ENCODE measurements at places on chromosomes 11 and 22.

GRCh38 chr22:42544686-42545085, 9.1 kb upstream of the SERHL2 start:
- no peak for DNase-seq

DNA sequence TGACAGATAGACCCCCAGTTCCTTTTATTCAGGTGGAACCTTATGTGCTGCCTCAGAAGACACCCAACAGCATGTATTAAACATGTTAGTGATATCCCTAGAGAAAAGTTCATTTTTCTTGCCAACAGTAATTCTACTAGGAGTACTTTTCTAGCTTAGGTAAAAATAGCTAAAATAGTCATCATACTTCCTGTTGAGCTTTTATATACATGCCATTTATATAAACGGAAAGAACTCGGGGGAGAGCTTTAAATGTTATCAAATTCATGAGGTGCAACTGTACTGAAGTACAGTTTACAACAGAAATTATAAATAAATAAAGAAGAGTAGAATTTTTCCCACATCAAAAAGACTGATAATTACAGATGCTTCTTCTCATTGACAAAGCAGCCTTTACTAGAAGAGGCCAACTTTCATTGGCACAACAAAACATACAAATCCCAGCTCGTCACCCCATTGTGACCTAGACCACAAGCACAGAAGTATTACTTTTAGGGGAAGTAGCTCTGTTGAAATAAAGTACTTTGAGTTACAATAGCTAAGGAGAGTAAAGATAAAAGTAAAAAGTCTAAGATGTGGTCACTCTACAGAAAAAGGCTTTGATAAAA, 59.1 kb upstream of the POU2AF2 start:
- DNase-seq: no peak

GRCh38 chr11:116808262-116809175, 14.6 kb downstream of the APOA4 start:
- DNase-seq: no peak

- peak; percentile 49 for DNase-seq
Observed at GRCh38 chr11:86291466-86292262, 10.4 kb upstream of the HIKESHI start.

DNA sequence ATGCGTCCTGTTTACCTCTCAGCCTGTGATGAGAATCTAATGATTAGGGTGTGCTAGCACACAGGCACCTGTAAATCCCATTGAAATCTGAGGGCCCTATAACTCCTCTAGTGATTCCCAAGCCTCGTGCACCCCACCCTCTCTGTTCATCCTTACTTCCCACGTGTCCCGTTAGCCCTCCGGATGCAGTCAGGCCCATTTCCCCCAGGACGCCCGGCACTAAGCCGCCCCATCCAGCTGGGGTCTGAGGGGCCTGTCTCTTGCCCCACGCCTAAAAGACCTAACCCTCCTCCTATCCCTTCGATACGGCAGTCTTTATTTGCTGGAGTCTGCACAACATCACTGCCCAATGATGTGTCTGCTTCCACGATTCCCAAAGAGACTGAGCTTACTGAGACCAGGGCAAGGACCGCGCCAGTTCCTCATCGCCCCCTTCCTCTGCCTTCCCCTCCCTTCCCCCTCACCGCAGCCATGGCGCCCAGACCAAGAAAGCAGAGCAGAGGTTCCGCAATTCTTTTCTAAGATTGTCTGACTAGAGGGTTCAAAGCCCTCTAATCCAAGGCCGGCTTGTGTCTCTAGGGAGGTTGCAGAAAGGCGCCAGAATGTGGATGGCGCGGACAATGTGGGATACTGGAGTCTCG, 1.1 kb upstream of the FADS2 start:
- DNase-seq: no peak

GRCh38 chr11:8101421-8101820, 20.4 kb downstream of the TUB start:
- DNase-seq: no peak

- no peak for DNase-seq
Observed at GRCh38 chr11:130778705-130779104, 137.6 kb downstream of the SNX19 start.

- DNase-seq: peak; percentile 80
Observed at GRCh38 chr11:27084518-27084917, 43.9 kb downstream of the BBOX1 start.

DNA sequence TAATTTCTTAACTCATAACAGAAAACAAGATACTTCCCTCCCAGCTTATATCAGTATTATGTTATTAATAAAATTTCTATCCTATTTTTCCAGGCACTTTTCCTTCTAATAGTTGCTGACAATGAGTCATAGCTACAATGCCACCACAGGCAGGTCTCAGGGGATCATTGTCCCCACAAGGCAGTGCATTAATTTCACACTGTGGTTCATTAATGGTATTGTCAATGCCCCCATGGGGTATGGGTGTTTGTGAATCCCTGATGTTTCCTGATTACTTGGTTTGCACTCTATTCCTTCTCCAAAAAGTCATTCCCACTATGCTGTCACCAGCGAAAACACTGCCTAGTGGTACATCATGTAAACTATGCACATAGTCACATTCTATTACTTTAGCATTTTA, 345.5 kb upstream of the CTSC start:
- DNase-seq: no peak

DNA sequence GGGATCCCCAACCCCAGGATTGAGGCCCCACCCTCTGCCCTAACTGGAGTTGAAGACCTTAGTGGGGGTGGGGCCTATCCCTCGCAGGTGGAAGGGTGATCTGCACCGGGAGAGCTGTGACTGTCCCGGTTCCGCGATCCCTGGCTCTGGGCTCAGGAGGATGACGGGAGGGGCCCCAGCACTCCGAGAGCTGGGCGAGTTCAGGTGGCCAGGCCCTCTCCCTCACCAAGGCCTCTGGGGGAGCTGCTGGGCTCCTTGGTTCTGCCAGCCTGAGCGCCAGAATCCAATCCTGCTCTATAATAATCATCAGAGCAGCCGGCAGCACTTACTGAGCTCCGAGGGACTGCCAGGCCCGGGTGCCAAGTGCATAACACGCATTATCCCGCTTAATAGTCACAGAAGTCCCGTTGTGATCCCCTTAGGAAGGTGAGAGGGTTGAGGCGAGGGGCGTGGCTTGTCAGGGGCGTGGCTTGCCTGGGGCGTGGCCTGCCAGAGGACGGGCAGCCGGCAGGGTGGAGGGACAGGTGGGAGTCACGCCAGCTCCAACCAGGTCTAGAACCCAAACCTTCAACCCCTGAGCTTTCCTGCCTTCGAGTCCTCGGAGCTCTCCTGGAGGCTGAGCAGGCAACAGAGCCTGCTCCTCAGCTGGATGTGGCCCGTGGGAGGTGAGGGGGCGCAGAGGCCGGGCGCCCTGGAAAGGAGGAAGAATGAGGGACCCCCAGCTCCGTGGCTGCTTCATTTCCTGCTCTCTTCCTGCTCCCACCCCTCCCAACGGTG, 7.3 kb upstream of the SYT7 start:
- no peak for DNase-seq

DNA sequence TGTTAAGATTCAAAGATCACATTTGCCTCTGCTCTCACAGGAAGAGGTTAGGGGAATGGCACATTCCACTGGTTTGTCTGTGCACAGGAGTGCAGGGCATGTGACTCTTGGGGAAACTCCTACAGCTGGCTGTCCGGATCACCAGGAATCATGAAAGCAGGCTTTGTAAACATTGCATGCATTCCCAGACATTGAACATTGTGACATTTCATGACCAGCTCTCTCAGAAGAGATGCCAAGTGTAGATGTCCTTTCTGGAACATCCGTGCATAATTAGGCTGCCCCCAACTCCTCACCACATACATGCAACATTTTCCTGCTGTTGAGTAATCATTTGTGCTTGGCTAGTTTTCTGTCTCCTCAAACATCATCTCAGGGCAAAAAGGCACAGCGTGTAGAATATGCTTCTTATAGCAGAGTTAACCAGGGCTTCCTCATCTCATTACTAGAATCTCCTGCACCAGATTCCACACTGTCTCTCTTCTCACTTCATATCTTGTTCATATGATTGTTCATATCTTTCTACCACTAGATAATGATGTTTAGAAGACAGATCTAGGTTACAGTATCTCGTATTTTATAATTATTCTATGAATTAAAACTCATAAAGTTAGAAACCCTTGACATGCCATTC, 694.7 kb downstream of the NTM start:
- peak; percentile 100 for DNase-seq

DNA sequence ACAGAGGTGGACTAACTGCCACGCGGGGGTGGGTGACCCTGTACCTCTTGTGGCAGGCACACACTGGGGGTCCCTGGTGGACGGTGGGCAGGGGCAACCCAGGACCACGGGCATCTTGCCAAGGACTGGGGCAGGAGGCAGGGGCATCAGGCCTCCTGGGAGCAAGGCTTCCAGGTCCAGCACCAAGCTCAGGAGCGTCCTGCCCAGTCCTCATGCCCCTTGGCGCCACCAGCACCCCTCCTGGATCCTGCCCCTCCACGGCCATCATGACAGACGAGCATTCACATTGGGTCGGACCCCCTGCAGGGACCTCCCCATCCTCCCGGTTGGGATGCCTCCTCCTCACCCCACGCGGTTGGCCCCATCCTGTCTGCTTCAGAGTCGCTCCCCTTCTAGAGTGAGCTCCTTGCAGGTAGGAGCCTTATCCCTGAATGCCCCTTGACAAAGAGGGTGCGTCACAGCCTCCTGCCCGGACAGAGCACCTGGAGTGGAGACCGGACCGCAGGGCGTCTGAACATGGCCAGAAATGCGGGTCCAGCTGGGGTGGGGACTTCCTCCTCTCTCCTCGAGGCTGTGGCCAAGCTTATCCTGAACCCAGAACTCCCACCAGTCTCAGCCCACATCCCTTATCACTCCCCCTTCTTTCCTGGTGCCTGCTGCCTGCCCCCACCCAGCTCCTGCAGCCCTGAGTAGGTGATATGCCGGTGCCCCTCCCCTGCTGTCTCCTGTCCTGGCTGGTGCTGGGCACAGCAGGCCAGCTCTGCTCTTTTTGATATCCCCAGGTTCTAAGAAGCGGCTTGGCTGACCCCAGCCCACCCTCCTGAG, 40.3 kb downstream of the IGF2 start:
- no peak for DNase-seq

DNA sequence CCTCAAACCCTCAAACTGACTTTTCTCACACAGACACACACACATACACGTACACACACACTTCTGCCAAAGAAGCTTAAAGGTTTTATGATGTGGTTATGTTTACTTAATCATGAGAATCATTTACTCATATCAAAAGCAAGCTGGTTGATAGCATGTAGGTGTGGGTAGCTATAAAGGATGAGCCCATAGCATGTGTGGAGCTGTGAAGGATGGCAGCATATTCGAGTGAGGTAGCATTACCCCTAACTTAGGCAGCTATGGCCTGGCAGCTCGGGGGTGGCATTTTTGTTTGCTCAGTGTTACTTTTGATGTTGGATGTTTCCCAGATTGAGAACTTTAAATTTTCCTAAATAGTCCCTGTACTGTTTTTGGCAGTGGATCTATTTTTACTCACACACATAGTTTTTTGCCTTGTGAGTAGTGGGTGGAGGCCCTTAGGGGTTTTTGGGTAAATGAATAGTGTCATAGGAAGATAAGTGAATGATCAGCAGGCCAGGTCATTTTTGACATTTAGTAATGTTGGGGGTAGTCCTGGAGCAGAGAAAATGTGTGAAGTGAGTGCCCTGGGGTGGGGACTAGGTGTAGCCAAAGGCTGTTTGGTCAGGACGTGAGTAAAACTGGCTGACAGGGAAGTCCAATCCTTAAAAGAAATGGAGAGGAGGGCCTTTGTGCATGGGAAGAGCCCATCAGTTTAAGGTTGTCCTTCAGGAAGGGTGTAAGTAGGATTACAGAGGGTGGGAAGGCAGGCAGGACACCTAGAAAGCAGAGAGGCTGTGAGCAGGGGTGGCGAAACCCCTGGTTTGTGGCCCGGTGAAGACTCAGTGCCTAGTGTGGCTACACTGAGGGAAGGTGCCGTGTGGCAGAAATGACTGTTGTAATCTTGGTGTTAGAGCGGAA, 7.1 kb downstream of the YWHAH start:
- DNase-seq: no peak

GRCh38 chr22:37044634-37045625, 6.6 kb upstream of the KCTD17 start:
- no peak for DNase-seq

DNA sequence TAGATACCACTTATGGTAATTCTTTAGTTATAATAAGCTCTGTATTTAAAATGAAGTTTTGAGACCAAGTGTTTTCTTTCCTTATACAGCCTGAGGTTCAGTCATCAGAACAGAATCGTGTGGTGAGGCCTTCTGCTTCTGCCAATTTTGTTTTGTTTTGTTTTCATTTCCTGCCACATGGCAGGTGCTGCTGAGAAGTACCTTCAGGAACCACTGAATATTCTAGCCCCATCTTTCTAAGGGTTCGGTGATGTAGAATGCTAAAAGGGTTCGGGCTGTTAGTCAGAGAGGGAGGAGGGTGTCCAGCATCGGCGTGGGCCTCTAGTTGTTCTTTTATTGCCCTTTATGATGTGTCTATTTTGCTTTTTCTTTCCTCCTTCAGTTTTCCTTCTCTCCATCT, 25.8 kb downstream of the TNRC6B start:
- no peak for DNase-seq

GRCh38 chr11:123799438-123799837, 6.7 kb downstream of the OR6M1 start:
- DNase-seq: no peak

- no peak for DNase-seq
Observed at GRCh38 chr11:70454197-70454767, 56.0 kb downstream of the CTTN start.

DNA sequence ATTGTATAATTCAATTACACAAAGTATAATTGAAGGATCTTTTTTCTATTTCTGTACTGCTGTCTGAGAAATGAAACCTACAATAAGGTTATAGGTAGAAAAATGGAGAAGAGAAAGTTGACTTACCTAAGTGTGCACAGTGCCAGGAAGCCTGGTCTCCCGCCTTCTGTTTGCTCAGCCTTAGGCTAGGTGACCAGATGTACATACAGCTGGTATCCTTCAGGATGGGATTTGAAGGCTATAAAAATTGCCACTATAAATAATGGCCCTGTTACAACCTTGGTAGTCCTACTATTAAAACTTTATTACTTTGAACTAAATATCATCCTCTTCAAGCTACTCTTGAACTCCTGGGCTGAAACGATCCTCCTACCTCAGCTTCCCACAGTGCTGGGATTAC, 19.7 kb downstream of the OR51E2 start:
- no peak for DNase-seq

Measured in fibroblast of upper back skin (primary cell).